CD4-positive, alpha-beta memory T cell (primary cell): ENCODE measurements at places on chromosomes 12 and 14. TPM values are rescaled to one million over a fixed set of nuclear protein-coding genes. Genes with fewer than 3 reads are reported as not detected.

The SOAT2 gene
- total RNA-seq: 0.42 TPM

The KRT6B gene
- total RNA-seq: not detected

- DNase-seq: no peak
Measured at GRCh38 chr12:7628381-7628961, 37.2 kb downstream of the APOBEC1 start.

GRCh38 chr12:12748044-12748443 lies 30.9 kb downstream of the CDKN1B start:
- no peak for DNase-seq

- DNase-seq: no peak
Measured at GRCh38 chr14:44149597-44149996, 357.5 kb downstream of the FSCB start.

DNA sequence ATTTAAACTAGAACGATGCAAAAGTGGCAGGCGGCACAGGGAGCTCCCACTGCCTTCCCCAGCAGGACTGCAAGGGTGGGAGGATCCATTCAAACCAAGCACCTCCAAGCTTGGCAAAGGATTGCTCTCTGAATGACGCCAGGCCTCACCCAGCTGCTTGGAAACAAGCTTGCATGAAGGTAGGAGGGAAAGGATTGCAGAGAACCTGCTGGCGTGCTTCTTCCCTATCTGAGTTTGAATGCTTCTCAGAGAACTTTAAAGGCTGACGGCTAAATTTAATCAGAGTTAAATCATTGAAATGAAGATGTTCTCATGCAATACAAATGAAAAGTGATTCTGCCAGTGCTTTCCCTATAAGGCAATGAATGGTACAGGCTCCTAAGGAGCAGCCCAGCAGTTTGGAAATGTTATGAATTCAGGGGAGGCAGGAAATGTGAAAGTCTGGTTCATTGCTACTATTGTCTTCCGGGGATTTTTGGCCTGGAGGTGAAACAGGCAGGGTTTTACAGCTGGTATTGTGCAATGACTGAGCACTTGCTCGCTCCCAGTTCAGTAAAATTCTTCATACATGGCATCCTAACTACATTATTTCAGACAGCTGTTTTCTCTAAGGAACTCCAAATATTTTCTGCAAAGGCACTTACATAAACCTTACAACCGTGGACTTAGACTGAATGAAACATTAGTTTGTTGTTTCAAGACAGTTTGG lies 31.9 kb upstream of the DUSP6 start:
- DNase-seq: no peak

GRCh38 chr12:113609692-113610469 lies 138.2 kb upstream of the LHX5 start:
- DNase-seq: no peak

- peak; percentile 45 for DNase-seq
Measured at GRCh38 chr12:6927379-6928021, at the start of gene ATN1. Gene ATN1 (plus strand): TSS chr12:6927959. CDS start chr12:6934002, 6,043 bp downstream.

DNA sequence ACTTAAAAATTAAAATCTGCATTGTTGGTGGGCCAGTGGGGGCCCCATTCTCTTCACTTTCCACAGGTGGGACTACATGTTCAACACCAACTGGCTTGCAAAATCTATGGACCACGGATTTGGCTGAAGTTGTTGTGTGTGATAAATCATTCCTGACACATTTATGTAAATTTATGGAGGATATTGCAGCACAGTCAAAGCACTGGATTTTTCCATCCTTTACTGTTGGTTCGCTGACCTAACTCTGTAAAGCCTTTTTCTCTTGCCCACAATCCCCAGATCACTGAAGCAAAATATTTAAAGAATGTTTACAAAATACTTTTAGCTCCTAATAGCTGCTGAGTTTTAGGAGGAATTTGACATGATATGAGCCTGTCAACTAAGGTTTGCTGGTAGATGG lies 219.7 kb upstream of the PRICKLE1 start:
- DNase-seq: no peak
